AG08396 (cell line): ENCODE measurements at places on chromosomes 2 and 18.

DNA sequence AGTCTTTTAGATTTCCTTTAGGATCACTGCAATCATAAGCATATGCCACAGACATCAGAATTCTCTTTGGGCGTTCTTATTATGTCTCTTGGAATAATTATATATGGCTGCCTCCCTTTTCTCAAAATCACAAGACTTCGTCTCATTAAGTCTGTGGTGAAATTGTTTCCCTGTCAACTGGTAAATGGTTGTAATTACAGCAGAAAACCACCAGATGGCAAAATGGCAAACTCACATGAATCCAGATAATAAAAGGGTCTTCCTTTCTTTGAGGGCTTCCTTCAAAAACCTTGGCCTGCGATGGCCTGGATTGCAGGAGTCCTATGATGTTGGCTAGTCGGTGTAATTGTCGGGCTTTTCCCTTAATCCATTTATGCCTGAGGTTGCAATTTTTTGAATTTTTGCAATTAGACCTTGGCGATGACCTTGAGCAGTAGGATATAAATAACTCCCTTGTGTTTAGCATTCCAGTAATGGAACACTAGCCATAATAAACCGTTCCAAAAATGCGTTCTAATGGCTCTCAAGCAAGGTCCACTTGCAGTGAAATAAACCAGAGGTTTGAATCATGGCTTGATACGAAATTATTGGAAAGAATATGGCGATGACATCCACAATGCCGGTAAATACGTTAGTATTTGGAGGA is 656.4 kb downstream of the MBD2 start:
- peak; percentile 8 for DNase-seq

GRCh38 chr2:219519526-219519916 is 5.2 kb downstream of the ASIC4 start:
- no peak for DNase-seq

- DNase-seq = no peak
These were observed 318.1 kb downstream of the TRIB2 start for GRCh38 chr2:13034861-13035260.

DNA sequence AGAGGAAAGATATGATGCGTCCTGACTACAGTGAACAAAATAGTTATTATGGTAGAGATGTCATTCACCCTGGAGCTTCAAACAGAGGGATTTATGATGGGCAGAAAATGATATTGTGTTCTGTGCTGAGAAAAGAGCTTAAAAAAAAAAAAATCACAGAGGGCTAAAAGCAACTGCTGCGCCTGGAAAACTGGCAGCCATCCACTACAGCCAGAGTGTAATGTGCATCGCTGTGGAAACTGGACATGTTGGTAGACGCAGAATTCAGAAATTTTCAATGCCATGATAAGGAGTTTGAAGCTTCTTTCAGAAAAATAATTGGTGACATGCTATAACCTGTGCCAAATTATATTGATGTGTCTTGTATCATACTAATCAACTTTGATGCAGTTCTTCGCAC is 122.9 kb upstream of the SOX11 start:
- no peak for DNase-seq

GRCh38 chr2:18423636-18424035 is 136.8 kb downstream of the RDH14 start:
- no peak for DNase-seq

- DNase-seq = no peak
These were observed 22.2 kb upstream of the DNAH6 start for GRCh38 chr2:84494070-84494469.

DNA sequence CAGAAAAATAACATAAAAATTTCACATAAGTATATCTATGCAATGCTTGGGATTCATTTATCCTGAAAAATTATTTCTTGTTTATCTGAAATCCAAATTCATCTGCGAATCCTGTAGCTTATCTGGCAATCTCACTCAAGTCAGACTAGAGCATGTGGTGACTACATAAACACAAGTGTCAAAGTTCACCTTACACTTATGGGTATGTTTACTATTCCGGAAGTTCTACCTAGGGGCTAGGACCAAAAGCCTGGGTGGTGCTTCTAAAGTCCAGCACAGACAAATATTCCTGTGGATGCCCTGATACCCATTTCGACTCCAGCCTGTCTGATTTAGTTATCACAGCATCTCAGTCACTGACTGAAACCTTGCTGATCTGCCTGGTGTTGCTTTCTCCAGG is 364.0 kb downstream of the METTL4 start:
- DNase-seq = no peak

DNA sequence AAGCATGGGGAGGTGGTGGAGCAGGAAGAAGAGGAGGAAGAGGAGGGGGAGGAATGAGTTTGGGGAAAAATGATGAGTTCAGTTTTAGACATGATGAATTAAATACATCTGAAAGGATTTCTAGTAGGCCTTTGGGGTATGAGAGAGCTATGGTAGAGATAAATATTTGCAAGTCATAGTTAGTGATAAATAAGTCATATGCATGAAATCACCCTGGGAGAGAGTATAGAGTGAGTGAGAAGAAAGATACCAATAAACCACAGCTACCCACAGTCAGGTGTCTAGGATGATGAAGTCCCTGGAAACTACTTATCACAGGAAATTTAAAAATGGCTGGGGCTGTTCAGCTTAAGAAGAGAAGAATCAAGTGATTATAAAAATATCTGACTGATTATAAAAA is 240.5 kb downstream of the RDH14 start:
- DNase-seq = no peak

DNA sequence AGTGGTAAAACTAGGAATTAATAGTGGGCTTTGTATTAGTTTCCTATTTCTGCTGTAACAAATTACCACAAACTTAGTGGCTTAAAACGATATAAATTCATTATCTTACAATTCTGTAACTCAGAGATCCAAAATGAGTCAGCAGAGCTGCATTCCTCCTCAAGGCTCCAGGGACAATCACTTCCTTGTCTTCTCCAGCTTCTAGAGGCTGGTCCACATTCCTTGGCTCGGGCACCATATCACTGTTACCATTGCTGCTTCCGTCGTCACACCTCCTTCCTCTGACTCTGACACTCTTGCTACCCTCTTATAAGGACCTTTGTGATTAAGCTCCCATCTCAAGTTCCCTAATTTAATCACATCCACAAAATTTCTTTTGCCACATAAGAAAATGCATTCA is 567.8 kb upstream of the KLHL29 start:
- DNase-seq = no peak

DNA sequence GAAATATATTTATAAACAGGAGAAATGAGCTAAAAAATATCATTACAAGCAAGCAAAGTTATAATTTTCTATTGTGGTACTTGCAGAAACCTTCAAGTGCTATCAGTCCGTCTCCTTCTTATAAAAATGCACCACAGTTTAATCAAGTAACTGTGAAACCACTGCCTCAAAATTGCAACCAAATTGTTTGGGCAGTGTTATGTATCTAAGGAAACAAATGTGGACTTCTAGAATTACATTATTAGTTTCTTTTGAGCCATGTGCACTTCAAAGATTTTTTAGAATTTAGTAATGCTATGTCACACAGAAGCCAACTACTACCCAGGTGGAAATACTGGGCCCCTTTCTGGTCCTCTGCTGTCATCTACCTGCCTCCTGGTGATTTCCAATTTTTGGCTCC is 495.6 kb downstream of the NYAP2 start:
- no peak for DNase-seq

DNA sequence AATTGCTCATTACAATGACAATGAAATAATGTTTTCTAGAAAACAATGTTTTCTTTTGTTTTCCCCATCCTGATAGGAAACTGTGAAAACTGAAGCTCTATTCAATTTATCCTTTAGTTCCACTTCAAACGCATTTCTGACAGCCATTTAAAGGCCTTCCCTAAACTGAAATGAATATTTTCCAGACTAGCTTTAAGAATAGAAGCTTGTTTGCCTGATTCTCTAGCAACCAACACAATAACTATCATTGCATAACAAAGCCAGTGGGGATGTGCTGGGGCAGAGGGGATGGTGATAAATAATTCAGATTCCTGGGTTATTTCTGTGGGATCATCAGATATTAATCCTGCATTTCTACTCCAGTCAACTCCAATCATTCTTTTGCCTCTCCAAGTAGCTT is 427.1 kb downstream of the RND3 start:
- no peak for DNase-seq

DNA sequence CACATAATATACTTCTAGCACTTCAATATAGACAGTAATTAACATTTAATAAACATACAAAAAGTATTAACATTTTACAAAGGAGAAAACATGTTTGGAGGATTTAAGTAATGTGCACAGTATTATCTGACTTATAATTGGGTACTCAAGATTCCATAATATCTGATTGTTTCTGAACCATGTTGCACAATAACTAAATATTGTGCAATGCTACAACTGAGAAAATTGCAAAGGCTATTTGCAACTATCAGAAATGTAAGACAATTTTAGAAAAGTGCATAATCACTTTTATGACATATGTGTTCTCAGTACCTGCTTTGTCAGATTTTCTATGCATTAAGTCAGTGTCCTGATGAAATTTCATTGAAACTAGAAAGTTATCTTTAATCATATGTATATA is 934.6 kb downstream of the SOCS6 start:
- DNase-seq = no peak

DNA sequence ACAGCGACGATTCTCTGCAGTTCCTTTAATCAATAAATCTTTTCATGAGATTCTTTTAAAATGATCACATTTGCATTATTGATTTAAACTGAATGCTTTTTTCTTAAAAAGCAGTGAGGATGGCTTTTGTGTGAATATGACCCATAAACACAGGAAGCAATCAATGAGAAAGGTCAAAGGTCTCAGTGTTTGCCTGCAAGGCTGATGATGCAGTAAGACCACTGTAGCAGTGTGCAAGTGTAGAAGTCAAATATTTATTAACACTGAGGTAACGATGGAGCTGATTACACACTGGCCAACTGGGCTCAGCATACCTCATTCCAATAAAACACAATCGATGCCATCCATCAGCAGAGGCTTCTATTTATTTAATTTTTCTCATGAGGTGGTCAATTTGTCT is 633.5 kb downstream of the DCDC2C start:
- DNase-seq = no peak

DNA sequence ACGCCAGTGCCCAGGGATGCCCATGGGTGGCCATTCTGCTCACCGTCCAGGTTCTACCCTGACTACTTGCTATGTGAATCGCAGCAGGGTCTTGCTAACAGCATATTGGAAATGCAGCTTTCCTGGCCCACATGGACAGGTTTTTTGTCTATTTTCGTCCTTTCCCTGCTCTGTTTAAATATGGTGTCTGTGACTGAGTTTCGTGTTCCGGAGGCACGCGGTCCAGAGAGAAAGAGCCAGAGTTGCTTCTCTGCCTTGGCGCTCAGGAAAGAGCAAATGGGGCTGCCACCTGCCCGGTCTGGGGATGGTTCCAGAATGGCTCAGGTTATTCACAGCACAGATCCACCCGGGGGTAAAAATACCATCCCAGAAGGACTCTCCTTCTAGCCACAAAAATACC is 456.2 kb downstream of the BCL11A start:
- DNase-seq = no peak

DNA sequence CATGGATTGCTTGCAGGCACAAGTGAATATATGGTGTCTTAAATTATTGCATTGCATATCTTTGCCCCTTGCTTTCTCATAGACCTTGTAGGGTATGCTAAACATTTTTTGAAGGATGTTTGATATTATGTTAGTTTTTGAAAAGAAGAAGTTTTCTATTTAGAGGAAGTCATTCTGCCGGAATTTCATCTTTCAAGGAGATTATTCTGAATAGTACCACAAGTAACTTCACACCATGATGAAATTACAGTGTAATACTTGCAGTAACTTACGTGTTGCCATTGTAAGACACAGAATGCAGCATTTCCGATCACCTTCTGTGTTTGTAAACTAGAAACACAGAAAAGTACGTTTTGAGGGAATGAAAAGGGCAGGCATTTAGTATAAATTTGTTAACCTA is 71.9 kb downstream of the ACVR2A start:
- no peak for DNase-seq

- no peak for DNase-seq
These were observed 88.1 kb downstream of the TTC27 start for GRCh38 chr2:32715981-32716380.

- no peak for DNase-seq
These were observed 1.6 kb downstream of the MOCOS start for GRCh38 chr18:36188916-36189315.

DNA sequence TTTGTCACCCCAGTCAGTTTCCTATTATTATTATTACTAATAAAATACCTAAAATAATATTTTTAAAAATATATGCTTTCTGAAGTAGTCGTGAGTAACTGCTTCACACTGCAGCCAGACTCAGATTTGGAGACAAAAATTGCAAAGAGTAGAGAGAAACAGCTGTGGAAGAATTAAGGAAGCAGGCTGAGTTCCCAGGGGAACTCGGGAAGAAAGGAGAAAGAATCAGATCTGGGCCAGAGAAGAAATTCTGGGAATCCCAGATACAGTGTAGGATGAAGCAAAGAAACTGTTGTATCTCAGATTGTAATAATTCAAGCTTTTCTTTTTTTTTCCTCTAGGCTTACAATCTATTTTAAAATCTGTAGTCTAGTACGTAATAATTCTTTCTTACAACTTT is 182.3 kb downstream of the FTCDNL1 start:
- DNase-seq = no peak

- no peak for DNase-seq
These were observed 42.5 kb downstream of the PPM1B start for GRCh38 chr2:44211183-44211582.

DNA sequence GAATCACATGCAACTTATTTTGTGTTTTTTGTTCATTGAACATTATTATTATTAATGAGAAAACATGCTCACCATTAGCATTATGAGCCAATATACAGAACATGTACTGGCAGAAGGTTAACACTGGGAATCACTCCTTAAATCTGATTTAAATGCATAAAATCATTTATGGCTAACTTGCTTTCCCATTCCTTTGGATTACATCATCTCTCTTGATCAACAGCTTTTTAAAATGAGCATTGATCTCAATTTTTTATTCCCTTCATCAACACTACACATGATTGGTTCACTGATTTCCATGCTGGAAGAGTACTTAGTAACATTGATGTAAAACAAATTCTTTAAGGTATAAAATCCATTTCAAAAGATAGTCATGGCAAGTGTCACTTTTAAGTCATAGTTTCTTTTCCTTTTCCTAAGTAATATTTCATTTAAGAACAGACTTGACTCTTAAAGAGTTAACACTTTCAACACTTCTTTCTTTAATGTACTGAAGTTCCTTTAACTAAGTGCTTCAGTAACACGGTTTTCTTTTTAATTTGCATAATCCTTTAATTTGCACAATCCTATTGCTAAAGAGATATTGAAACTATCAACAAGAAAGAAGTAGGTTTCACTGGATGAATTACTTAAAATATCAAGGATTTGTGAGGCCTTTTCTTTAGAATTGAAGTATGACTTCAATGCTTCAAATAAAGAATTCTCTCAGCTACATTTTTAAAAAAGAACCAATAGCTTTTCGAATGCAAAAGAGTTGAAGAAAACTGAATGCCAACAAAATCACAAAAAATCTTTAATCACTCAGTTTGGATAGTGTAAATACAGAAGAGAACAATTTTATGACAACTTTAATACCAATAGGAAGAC is 24.9 kb upstream of the BUB1 start:
- no peak for DNase-seq

- no peak for DNase-seq
These were observed 300.6 kb downstream of the AFF3 start for GRCh38 chr2:99841749-99842148.
